Calu3 (cell line): ENCODE measurements at places on chromosomes 7 and 10.
A peak's percentile ranks its signal among the peaks of the same experiment; 100 is the strongest.

DNA sequence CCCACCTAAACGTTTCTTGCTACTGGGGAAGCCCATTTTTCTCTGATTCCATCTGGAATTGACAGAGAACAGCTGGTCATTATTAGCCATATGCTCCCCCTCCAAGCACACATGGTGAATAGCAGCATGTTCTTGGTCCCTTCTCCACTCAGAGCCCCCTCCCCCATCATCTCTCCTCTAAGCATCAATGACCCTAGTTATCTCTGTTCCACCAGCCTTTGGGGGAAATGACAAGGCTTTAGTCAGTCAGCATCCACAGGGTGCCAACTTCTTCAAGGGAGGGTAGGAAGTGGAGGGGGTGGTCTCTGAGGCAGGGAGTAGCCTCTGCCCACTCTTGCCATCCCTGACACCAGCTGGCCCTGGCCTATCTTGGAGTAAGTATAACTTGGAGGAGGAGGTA lies 163.1 kb downstream of the UBE2H start:
- H3K27me3 ChIP-seq: peaks cover 63% of the 10 kb centered on the region
- no peak overlapping the region for H3K27ac ChIP-seq
- DNase-seq: no peak

- H3K36me3 ChIP-seq: no peaks in the 10 kb centered on the region
- H3K27ac ChIP-seq: no peak overlapping the region
- H3K4me3 ChIP-seq: no peak overlapping the region
- no peaks in the 10 kb centered on the region for H3K4me1 ChIP-seq
- H3K27me3 ChIP-seq: no peaks in the 10 kb centered on the region
- DNase-seq: no peak
Observed at GRCh38 chr10:19250546-19250945, 201.9 kb downstream of the MALRD1 start.

DNA sequence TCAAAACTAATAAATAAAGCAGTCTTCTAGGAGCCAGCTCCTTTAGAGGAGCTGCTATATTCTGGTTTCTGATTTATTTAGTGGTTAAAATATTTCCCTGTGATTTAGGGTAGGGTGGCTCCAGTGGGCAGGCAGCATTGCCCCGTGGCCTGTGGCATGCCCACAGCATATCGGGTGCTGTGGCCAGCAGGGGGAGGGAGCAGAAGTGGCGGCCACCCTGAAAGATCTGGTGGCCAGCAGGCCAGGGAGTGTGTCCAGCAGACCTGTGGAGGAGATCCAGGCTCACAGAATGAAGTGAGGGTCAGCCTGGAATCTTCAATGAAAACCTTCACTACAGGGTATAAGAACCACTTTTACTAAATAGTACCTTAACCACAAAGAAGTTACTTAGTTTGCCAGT lies 189.2 kb downstream of the TAX1BP1 start:
- no peaks in the 10 kb centered on the region for H3K36me3 ChIP-seq
- H3K27me3 ChIP-seq: no peaks in the 10 kb centered on the region
- H3K27ac ChIP-seq: no peak overlapping the region
- no peak overlapping the region for H3K4me3 ChIP-seq

GRCh38 chr10:6498771-6499170 lies 81.3 kb downstream of the PRKCQ start:
- no peaks in the 10 kb centered on the region for H3K36me3 ChIP-seq
- no peak overlapping the region for H3K27ac ChIP-seq
- H3K27me3 ChIP-seq: peaks cover 35% of the 10 kb centered on the region
- H3K4me1 ChIP-seq: peaks cover 19% of the 10 kb centered on the region
- no peak overlapping the region for H3K4me3 ChIP-seq
- DNase-seq: no peak

DNA sequence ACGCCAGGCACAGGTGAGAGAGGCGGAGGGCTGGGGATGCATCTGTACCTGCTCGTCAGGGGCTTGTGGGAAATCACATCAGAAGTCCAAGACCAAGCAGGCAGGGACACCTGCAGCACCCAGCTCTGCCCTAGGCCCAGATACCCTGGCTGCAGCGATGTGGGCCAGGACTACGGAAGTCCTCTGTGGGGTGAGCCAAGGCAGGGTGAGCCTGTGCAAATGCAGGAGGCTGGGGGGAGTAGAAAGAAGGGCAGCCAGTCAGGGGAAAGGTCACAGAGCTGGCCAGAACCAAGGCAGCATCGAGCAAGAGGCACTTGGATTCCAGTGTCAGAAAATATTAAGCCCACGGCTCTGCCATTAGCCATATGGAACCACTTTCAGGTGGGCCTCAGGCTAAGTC lies 85.2 kb downstream of the TNS3 start:
- H3K27me3 ChIP-seq: no peaks in the 10 kb centered on the region
- no peak for DNase-seq
- no peak overlapping the region for H3K4me3 ChIP-seq
- H3K27ac ChIP-seq: no peak overlapping the region

DNA sequence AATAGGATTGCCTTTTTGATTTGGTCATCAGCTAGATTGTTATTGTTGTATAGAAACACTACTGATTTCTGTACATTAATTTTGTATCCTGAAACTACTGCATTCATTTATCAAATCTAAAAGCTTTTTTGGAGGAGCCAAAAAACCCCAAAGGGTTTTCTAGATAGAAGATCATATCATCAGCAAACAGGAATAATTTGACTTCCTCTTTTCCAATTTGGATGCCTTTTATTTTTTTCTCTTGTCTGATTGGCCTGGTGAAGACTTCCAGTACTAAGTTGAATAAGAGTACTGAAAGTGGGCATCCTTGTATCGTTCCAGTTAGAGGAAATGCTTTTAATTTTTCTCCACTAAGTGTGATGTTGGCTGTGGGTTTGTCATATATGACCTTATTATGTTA lies 10.6 kb upstream of the ENTPD7 start:
- no peaks in the 10 kb centered on the region for H3K36me3 ChIP-seq
- H3K4me3 ChIP-seq: no peak overlapping the region
- no peaks in the 10 kb centered on the region for H3K4me1 ChIP-seq
- H3K27me3 ChIP-seq: peaks cover 52% of the 10 kb centered on the region
- no peak overlapping the region for H3K27ac ChIP-seq
- DNase-seq: no peak

DNA sequence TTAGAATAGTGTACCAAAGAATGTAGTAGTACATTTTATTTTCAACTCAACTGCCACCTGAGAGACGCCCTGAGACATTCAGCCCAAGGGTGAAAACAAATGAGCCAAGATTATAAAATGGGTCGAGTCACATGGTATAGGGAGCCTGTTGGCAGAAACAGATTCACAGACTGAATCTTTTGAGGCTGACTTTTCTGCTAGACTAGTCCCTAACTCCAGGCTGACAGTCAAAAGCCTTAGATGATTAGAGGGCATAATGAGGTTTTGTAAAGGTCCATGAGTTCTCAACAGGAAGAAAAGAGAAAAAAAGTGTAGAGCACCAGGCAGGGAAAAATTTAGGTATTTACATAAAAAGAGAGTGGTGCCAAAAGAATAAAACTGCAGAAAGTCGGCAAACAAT lies 128.0 kb downstream of the NXPH1 start:
- no peak for DNase-seq
- H3K27me3 ChIP-seq: no peaks in the 10 kb centered on the region

DNA sequence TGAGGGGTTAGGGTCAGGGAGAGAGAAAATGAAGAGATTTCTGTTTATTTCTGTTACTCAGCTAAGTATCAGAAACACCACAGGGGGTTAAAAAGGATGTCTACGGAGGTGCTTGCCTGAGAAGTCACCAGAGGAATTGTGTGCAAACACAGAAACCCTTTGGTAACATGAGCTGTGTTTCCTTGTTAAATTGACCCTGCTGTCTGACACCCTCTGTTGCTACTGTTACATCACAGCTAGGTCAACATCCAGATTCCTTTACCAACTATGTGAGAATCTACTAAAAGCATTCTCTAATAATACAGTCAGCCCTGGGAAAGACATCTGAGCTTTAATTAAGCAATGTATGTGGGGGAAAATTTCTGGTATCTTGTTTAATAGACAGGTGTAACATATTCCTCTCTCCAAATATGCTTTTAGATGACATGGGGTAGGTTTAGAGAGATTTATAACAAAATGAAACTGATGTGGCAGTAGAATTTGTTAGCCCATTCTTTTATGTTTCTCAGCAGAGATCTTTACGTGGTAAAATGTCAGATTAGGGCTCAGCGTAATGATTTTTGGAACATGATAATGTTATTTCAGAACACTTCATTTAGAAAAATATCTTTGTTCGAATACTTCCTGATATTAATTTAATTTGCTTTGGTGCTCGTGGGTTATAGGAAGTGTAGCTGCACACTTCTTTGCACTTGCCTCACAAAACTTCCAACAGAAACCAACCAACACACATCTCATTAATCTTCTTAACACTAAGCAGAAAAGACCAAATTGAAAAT lies 168.0 kb upstream of the AHR start:
- peak overlapping the region; percentile 62 for H3K4me3 ChIP-seq
- peaks cover 44% of the 10 kb centered on the region for H3K36me3 ChIP-seq
- DNase-seq: peak; percentile 78
- peak overlapping the region; percentile 100 for H3K27ac ChIP-seq
- H3K4me1 ChIP-seq: peaks cover 86% of the 10 kb centered on the region

- no peak overlapping the region for H3K4me3 ChIP-seq
- H3K27me3 ChIP-seq: no peaks in the 10 kb centered on the region
- H3K4me1 ChIP-seq: no peaks in the 10 kb centered on the region
Observed at GRCh38 chr7:74334030-74334429, 44.8 kb downstream of the CLIP2 start.

DNA sequence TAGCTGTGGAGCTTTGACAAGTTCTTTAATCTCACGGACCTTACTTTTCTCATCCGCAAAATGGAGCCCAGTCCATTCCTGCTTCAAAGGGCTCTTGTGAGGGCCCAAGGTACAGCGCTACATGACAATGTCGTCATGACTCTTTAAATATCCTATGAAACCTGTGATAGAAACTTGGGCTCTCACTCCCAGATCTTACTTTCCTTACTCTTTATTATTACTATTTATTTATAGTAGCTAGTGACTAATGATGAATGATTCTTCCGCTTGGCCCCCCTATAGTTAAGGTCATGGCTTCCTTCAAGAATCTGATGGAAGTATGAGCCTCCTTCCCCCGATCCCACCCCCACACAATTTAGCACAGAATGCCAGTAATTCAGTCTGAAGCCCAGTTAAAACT lies 41.9 kb downstream of the RBM20 start:
- H3K27ac ChIP-seq: no peak overlapping the region
- H3K27me3 ChIP-seq: peaks cover 16% of the 10 kb centered on the region
- no peaks in the 10 kb centered on the region for H3K4me1 ChIP-seq
- H3K36me3 ChIP-seq: no peaks in the 10 kb centered on the region
- DNase-seq: no peak

- peaks cover 45% of the 10 kb centered on the region for H3K27me3 ChIP-seq
- no peak for DNase-seq
- no peaks in the 10 kb centered on the region for H3K36me3 ChIP-seq
- no peak overlapping the region for H3K4me3 ChIP-seq
Observed at GRCh38 chr7:19109000-19109946, 8.2 kb downstream of the TWIST1 start.

GRCh38 chr7:130554481-130554880 lies 62.6 kb downstream of the MEST start:
- H3K4me1 ChIP-seq: no peaks in the 10 kb centered on the region
- no peak overlapping the region for H3K4me3 ChIP-seq
- H3K27ac ChIP-seq: no peak overlapping the region
- H3K36me3 ChIP-seq: no peaks in the 10 kb centered on the region
- no peaks in the 10 kb centered on the region for H3K27me3 ChIP-seq
